ENCODE measurements at places on chromosomes 7 and 10.

DNA sequence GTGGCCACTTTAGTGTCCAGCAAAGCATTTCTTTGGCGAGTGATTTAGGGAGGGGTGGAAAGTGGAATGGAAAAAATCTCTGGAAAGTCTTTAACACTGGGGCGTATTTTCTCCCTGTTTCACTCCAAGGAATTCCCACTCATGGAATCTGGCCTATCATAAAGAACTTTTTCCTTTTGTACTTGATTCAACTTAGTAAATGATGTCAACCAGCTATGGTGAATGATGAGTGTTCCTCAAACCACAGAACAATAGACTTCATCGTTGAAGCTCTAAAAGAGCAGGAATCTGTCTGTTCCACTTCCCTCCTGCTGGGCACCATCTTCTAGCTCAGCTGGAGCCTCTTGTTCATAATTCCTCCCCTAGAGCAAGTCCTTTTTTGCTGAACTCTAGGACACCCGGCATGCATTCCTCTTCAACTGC, 66.5 kb downstream of the EPDR1 start:
- no peak for DNase-seq

DNA sequence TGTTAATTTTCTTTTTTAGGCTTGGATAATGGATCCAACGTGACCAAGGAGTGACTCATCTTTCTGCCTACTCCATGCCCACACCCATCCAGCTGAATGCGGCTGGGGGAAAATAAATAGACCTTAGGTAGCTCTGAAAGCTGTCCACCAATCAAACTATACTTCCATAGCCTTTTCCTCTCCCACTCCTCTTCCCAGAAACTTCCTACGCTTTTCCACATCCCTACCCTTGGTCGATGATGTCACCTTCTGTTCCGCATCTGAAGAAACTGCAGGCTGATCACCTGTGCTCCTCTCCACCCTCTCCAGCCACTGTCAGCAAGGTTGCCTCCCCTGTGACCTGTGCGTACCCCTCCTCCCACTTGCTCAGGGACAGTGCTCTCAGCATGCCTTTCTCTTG, 359.8 kb upstream of the KLF6 start:
- DNase-seq: no peak

- no peak for DNase-seq
Measured at GRCh38 chr10:44743535-44743934, 167.6 kb upstream of the TMEM72 start.

GRCh38 chr7:92178928-92179924, at the start of gene LRRD1:
Gene LRRD1 (minus strand): TSS chr7:92179142. CDS start chr7:92165202, 13,940 bp downstream.
- peak; percentile 61 for DNase-seq

DNA sequence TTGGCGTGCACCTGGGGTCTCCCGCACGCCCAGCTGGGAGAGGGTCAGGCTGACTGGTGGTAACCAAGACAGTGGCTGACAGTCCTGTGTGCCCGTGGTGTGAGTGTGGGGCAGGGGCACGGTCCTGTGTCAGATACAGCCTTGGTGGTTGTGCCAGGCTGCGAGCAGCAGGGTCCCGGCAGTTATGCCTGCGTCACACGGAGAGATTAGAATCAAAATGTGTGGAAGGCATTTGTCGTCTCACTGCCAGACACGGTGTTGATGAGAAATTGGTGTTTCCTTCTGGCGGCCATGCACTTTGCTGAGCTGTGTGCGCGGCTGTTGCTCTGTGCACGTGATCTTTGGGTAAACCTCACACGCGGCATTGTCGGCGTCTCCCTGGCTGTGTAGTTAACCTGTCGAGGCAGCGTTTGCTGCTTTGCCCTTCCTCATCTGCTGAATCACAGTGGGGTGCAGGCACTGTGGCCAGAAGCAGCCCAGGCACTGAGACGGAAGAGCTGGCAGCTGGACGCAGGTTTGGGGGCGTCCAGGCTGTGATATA, 87.7 kb downstream of the NKX6-2 start:
- DNase-seq: no peak

DNA sequence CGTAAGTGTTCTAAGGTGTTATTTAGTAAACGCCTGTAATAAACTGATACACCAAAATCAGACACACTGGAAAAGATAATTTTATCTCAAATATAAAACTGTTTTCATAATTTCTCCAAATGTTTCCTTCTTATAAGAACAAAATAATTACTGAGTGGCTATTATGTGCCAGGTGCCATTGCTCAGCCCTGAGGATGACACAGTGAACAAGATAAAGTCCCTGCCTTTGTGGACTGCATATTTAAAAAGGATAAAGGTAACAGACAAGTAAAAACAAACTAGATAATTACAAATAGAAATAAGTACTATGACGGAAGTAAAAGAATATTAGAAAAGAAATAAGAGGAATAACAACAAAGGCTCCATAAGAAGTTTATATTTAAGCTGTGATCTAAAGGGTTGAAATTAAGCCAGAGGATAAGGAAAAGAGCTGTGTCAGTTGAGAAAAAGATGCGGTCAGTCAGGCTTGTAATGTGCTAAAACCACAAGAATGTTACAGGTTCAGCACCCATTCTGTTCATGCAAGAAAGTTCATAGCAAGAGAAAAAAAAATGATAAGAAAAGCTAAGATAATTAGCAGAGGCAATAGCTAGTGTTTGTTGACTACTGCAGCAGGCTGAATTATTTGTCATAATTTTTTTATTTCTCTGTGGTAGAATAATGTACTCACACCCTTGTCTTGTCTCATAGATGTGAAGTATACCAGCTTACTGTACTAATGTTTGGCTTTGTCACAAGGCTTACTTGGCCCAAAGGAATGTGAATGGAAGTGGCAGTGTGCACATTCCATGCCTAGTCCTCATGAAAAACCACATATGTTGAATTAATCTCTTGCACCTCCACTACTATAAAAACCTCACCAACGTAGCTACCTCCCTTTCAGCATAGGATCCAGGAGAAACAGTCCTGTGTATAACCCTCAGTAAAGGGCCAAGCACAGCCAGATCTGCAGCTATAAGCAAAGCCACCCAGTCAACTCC, 75.1 kb downstream of the CRPPA start:
- DNase-seq: no peak

GRCh38 chr7:47451851-47452205, 130.1 kb downstream of the TNS3 start:
- DNase-seq: no peak

- no peak for DNase-seq
Measured at GRCh38 chr10:126337251-126337810, 50.9 kb downstream of the ADAM12 start.

GRCh38 chr7:12712236-12712635, 24.8 kb downstream of the ARL4A start:
- no peak for DNase-seq
